Renal cortical epithelial cell (primary cell): ENCODE measurements at places on chromosomes 12 and 14. TPM values are rescaled to one million over a fixed set of nuclear protein-coding genes. Genes with fewer than 3 reads are reported as not detected.

DNA sequence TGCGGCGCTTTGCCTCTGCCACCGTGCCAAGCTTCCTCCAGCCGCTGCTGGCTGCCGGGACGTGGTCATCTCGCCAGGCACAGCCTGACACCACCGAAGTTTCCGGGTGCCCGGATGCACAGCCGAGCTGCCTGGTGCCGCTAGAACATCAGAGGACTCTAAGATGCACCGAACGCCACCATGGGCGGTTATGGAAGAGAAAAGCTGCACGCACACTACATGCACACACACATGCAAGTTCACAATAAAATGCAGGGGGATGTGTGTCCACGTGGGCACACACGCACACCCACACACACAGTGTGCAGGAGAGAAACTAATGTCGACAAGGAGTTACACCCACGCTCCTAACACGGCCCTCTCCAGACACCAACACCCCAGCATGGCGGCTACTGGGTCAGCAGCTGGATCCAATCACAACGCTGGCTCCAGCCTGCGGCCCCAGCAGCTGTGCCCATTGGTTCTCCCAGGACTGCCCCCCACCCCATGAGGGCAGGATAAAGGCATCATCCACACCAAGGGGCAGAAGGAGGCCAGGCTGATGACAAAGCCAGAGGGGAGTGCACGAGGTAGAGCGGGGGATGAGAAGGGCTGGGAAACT lies 82.7 kb downstream of the BCL11B start:
- DNase-seq: no peak

GRCh38 chr12:568486-568885 lies 94.8 kb downstream of the NINJ2 start:
- no peak for DNase-seq

GRCh38 chr12:124295431-124296058 lies 652 bp downstream of the RFLNA start:
- DNase-seq: no peak

- no peak for DNase-seq
Measured at GRCh38 chr12:6332459-6332858, 9.4 kb downstream of the TNFRSF1A start.

- DNase-seq: no peak
Measured at GRCh38 chr12:76031081-76031413, 529 bp downstream of the PHLDA1 start.

DNA sequence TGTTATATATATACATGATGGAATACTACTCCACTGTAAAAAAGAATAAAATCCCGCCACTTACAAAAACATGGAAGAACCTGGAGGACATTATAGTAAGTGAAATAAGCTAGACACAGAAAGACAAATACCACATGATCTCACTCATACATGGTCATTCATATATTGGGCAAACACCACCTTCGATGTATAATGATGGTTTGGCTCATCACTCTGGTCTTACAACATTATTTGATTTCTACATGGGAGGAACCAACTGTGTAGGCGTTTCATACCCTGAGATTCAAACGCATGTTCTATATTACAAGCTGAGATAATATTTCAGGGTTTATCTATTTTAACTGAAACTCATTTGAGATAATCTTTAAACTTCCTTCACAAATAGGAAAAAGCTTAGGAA lies 48.3 kb downstream of the ABCD2 start:
- DNase-seq: no peak

- DNase-seq: peak; percentile 16
Measured at GRCh38 chr12:58833853-58834252, 86.5 kb downstream of the LRIG3 start.

GRCh38 chr14:78512021-78512420 lies 341.8 kb downstream of the NRXN3 start:
- DNase-seq: no peak

- peak; percentile 65 for DNase-seq
Measured at GRCh38 chr14:68501614-68502052, 291.2 kb downstream of the ZFP36L1 start.

DNA sequence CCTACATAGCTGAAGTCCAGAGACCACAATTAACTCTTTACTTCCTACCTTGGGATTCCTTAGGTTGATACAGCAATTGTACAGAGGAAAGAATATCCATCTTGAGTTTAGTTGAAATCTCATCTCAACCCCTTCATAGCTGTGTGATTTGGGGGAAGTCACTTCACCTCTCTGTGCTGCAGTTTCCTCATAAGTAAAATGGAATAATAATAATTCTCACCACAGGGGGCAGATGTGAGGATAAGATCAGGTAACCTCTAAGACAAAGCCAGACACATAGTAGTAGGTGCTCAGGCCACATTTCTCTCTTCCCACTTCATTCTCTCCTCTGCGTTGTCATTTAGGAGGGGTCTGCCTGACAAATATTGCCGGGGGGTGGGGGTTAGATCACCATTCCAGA lies 6.7 kb downstream of the FOXN4 start:
- no peak for DNase-seq

DNA sequence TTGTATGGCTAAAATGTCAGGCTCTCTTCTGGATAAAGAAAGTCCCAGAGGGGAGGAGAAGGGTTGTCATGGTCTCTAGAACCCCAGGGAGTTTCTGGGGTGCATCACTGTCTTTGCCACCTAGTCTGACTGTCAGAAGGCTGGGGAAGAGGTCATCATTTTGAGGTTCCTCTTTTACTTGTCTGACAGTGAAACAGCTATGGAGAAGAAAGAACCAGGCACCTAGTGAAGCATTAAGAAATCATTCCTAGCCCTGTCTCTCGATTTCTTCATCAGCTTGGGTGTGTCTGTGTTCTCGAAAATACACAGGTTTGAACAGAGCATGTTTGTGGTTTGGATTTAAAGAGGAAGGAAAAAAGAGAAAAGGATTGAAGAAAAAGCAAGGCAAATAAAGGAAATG lies 158.7 kb upstream of the LRIG3 start:
- DNase-seq: no peak

DNA sequence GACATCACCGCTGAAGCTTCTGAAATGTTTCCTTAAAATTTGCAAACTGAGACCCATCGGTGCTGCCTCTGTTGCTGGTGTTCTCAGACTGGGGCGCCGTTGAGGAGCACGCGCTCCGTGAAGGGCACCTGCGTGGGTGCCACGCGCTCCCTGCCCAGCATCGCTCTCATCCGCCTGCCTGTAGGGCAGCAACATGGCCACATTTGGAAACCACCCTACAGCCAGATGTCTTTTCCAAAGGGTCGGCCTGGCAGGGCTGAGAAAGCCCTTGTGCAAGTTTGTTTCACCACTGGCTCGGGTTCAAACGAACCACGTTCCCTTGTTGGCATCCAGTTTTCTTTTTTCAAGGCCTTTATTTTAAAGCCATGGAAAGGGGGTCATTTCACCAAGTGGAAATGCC lies 13.9 kb downstream of the ADGRD1 start:
- no peak for DNase-seq

DNA sequence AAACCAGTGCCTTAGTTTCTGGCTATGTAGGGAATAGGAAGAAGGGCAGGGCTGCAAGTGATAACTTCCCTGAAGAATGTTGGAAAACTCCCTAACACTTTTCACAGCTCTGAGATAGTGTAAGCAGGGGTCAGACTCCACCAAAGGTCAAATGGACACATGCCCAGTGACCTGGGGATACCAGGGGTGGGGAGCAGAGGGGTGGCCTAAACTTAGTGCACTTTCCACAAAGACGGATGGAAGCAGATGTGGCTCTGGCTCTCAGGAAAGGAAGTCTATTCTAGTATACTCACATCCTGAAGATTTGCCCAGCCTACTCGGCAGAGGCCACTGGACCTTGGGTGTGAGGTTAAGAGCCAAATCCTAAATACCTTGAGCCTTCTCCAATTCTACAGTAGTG lies 285.8 kb downstream of the NUAK1 start:
- no peak for DNase-seq

GRCh38 chr14:77926942-77927341 lies 127.0 kb downstream of the ADCK1 start:
- DNase-seq: no peak

- DNase-seq: no peak
Measured at GRCh38 chr14:89239023-89239422, 178.0 kb downstream of the FOXN3 start.

DNA sequence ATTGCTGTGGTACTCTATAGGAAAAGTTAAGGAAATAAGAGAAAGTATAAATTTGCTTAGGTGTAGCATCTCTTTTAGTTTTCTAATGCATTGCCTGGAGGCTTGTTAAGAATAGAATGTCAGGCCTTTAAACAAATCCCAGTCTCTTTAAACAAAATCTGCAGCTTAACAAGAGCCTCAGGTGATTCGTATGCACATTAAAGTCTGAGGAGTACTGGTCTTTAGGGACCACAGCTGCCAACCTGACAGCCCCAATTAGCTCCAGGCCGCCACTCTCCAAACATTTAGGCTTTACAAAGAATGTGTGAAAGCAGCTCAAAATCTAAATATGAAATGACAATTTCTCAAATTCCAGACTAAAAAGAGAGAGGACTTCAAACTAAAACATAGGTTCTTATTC lies 35.7 kb downstream of the PAWR start:
- no peak for DNase-seq

DNA sequence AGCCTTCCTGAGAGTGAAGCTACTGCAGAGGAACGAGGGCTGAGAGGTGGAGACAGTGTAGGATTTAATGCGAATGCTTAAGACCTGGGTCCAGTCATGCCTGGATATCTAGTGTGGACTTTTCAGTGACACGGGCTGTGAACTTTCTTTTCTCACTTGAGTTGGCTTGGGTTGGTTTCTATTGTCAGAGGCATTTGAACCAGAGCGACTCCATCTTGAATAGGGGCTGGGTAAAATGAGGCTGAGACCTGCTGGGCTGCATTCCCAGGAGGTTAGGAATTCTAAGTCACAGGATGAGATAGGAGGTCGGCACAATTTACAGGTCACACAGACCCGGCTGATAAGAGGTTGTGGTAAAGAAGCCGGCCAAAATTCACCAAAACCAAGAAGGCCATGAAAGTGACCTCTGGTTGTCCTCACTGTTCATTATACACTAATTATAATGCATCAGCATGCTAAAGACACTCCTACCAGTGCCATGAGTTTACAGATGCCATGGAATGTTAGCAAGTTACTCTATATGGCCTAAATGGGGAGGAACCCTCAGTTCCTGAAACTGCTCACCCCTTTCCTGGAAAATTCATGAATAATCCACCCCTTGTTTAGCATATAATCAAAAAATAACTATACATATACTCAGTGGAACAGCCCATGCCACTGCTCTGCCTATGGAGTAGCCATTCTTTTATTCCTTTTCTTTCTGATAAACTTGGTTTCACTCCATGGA lies 34.2 kb upstream of the TMCC3 start:
- no peak for DNase-seq

DNA sequence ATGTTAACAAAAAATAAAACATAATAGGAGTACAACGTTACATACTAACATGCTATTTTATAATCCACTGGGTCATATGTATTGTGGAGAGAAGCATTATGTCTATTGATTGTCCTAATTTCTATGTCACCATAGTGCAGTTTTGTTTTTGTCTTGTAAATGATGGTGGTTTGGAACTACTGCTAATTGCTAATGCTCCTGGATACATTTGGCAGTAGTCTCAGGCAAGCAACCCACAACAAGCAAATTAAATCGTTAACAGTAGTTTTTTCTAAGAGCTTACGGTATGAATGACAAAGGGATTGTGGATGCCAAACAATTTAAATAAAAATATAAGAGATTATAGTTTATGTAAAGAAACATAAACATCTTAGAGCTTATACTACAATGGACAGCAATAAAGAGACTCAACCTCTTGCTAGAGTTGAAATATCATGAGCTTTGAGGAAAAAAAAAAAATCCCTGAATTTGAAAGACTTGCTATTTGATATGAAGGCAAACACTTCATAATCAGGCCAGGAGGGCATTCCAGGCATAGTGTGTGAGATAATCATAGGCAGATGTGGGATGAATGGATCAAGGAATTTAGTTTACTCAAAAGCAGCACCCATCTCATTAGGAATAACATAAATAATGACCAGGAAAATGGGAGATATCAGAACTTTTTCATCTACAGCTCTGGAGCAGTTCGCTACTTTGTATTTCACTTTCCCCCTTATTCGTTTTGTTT lies 181.3 kb downstream of the CCDC59 start:
- peak; percentile 13 for DNase-seq

GRCh38 chr12:98870504-98870903 lies 225.4 kb downstream of the APAF1 start:
- DNase-seq: no peak

GRCh38 chr12:50720085-50720484 lies 43.8 kb upstream of the ATF1 start:
- no peak for DNase-seq

- DNase-seq: no peak
Measured at GRCh38 chr12:54751493-54751892, 102.8 kb upstream of the MUCL1 start.

- no peak for DNase-seq
Measured at GRCh38 chr14:71408362-71409030, 501.2 kb downstream of the PCNX1 start.

Gene CDKN1B
- 22.7 and 24.5 TPM in 2 replicates for total RNA-seq

Gene ABHD4
- total RNA-seq: 5.9 and 30.3 TPM in 2 replicates

Gene SLCO1B1
- total RNA-seq: not detected in 2 replicates

Gene ATP2B1
- total RNA-seq: 81.6 and 117 TPM in 2 replicates

Gene JPH4
- total RNA-seq: not detected in 2 replicates

Gene DBX2
- not detected in 2 replicates for total RNA-seq

Gene KRT78
- total RNA-seq: not detected in 2 replicates

Gene EML1
- 69.3 and 130 TPM in 2 replicates for total RNA-seq

Gene SOAT2
- total RNA-seq: not detected in 2 replicates

Gene SLC17A8
- total RNA-seq: under 0.01 and 0.30 TPM in 2 replicates
